ENCODE measurements at places on chromosomes 7 and 10.

DNA sequence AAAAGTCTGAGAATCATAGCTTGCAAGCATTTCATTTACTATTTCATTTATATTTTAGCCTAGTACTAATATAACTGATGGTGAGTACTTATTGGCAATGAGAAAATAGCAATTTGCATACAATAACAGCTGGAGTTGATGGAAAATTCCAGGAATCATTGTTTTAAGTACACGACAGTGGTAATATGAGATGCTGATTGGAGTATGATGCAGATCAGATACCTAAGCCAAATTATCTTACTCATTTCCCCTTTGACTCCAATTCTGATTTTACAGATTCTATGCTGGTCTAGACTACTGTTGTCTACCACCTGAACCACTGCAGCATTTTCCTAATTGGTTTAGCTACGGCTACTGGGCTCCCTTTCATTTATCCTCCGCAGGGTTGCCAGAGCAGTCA is 36.7 kb downstream of the GNG11 start:
- no peak for DNase-seq

- DNase-seq, result no peak
These were observed 91.5 kb downstream of the CTTNBP2 start for GRCh38 chr7:117781707-117782106.

- no peak for DNase-seq
These were observed 104.2 kb downstream of the DNAJB6 start for GRCh38 chr7:157441023-157441399.

DNA sequence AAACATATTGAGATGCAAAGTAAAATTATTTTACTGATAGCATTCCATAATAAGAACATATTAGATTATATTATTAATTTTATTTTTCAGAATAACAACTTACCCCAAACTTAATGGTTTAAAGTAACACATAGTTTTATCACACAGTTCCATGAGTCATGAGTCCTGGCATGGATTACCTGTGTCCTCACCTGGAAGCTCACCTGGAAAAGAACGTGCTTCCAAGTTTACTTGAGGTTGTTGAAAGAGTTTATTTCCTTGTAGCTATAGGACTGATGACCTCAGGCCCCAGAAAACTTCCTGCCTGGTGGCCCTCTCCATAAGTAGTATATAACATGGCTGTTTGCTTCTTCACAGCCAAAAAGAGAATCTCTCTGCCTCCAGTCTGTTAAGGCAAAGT is 254.6 kb downstream of the TFEC start:
- DNase-seq, result no peak

- DNase-seq, result no peak
These were observed 2.5 kb downstream of the P4HA1 start for GRCh38 chr10:73093922-73094850.

- no peak for DNase-seq
These were observed 91.2 kb downstream of the GTF2IRD1 start for GRCh38 chr7:74544706-74545469.

- no peak for DNase-seq
These were observed 101.8 kb upstream of the RET start for GRCh38 chr10:42975005-42975493.

GRCh38 chr10:71694567-71694968 is 25.0 kb downstream of the C10orf105 start:
- DNase-seq, result no peak

DNA sequence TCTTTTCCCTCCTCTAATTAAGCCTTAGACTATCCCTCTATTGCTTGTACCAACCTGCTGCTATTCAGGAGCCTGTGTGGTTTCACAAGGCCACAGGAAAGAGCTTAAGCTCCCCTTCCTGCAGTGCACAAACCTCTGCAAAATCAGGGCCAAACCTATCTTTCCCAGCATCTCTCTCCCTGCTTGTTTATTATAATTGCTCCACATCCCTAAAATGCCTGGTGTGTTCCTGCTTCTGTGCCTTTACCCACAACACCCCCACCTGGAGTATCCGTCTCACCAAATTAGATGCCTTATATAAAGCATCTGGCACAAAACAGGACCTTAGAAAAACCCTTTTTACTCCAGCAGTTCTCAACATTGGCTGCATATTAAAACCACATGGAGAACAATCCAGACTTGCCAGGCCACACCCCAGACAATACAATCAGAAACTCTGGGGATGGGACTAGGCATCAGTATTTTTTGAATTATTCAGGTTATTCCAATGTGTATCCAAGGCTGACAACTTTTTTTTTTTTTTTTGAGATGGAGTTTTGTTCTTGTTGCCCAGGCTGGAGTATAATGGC is 16.7 kb downstream of the SEC31B start:
- no peak for DNase-seq

DNA sequence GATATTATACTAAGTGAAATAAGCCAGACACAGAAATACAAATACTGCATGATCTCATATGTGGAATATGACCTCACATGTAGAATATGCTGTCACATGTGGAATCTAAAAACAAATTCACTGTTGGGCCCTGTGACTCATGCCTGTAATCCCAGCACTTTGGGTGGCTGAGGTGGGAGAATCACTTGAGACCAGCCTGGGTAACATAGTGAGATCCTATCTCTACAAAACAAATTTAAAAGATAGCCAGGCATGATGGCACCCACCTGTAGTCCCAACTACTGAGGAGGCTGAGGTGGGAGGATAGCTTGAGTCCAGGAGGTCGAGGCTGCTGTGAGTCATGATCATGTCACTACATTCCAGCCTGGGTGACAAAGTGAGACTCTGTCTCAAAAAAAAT is 160.3 kb downstream of the PTEN start:
- DNase-seq, result no peak

DNA sequence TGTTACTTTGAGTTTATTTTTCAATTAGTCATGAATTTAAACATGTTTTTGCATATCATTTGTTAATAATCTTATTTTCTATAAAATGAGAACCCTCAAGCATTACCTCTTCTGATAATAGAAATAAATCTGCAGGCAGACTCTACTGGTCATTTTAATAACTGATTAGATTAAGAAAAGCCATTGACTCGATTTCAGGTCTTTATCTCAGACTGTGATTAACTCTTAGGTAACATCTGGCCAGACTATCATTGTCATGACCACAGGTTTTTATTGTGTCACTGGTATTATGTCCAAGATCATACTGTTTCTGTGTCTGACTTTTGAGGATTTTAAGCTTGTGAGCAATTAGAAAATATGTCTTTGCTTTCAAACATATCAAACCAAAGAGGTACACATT is 83.6 kb upstream of the SLC13A1 start:
- no peak for DNase-seq

DNA sequence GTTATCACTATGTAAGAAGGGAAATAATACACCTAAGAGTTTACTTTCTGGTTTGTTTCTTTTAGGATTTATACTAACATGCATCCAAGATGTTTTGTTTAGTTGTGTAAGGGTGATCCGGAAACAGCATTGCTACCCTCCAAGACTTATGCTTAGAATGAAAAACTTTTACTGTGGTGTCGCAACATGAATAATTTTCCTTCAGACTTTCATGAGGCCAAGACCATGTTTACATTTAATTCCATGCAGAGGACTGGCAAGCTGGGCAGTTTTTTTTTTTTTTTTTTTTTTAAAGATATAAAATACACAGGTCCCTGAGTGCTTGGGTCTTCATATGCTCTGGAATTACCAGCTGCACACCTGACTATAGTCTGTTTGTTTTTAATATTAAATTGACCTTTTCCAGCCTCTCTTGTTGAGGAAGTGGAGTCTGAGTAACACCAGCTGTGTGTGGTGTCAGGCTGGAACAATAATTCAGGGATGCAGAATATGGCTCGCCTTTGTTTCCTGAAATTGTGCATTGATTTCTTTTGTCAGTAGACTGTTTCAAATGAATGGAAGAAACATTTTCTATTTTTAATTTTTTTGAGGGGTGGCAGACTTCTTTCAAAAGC is 81.7 kb downstream of the ST7 start:
- DNase-seq, result no peak

- DNase-seq, result no peak
These were observed 610.4 kb downstream of the IPMK start for GRCh38 chr10:57657164-57657765.

GRCh38 chr7:40231796-40232195 is 97.0 kb downstream of the SUGCT start:
- no peak for DNase-seq

DNA sequence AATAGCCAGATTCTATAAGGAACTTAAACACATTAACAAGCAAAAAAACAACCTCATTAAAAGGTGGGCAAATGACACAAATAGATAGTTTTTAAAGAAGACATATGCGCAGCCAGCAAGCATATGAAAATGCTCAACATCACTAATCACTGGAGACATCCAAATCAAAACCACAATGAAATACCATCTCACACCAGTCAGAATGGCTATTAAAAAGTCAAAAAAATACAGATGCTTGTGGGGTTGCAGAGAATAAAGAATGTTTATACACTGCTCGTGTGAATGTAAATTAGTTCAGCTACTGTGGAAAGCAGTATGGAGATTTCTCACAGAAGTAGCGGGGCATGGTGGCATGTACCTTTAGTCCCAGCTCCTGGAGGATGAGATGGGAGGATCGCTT is 164.0 kb downstream of the CHRM2 start:
- no peak for DNase-seq

DNA sequence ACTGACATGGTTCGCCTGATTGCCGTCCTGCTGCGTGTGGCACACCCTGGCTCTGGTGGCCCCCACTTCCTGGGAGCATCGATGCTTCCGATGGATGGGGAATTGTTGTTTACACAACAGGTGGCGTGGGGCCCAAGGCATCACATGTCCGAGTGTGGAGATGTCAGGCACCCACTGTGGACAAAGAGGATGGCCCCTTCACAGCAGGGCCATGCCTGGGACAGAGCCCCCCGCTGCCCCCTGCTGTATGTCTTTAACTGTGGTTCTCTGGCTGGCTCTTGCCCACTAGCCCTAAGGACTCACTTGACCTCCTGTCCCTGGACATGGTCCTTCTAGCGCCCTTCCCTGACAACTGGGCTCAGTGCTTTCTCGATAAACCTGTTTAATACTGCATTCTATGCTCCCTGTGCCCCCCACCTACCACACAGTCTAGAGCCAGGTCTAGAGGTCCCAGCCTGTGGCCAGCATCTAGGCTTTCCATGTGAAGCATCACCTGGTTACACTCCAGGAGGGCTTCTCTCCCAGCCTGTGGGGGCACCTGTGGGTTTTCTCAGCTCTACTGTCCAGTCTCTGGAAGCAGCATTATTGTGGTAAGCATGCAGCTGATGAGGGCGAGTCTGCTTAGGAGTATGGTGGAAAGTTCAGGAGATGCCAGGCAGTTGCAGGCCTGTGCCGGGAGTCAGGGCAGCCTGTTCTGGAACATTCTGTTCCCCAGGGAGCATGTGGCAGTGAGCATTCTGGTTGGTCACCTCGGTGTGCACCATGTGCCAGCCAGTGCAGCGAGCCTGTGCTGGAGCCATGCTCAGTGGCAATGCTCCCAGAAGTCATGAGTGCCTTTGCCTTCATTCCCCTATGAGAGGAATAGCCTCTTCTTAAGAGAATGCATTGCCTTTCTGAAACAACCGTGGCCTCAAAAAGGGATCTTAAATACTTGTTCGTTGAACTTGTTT is 10.4 kb downstream of the ADCY1 start:
- no peak for DNase-seq

DNA sequence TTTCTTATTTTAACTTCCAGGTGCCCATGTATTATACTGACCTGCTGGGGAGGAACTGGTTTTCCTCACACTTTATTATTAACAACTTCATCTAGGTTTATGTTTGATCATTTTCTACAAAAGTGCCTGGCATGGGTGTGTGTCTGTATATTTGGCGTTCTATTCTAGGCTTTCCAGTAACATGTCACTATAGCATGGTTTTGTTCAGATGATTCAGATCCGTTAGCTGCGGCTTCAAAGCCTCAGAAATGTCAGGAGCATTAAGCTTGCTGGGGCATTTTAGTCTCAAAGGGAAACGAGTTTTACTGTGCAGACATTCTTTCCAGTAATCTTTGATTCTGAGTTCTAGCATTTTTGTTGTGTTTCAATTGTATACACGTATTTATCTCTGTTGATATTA is 2.3 kb downstream of the INPP5A start:
- DNase-seq, result no peak

DNA sequence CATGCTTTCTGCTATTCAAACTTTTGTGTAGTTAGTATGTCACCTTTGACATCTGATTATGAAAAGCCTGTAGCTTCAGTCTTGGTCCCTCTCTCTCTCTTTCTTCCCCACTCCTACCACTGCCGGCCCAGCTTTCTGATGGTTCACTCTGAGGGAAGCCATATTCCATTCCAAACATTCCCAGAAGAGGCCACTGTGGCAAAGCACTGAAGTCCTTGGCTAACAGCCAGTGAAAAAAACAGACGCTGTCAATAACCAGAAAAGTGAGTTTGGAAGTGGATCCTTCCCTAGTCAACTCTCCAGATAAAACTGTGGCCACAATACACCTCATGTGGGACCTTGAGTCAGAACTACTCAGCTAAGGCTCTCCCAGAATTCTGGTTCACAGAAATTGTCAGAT is 950.7 kb upstream of the PHF14 start:
- no peak for DNase-seq
